Erythroblast (primary cell): ENCODE measurements at places on chromosomes 11 and 22.

DNA sequence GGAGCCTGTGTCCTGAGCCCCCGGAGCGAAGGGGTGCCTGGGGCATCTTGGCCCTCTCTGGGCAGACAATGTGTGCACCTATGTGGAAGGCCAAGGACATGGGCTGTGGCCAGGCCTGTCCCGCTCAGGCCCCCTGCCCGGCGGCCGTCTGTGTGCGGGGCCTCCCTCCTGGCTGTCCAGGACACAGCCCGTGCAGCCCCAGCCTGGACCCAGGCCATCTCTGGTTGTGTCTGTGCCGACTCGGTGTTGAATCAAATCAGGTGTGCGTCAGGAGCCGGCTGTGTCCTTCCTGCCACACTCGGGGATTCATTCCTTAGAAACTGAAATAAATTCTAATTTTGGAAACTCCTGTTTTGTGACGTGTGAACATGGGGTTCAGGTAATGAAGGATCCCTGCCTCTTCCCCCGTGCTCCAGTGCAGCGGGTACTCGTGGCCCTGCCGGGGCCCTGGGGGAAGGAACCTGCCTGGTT lies 1.5 kb upstream of the SELENOO start:
- no peak for DNase-seq

GRCh38 chr11:1197431-1197885 lies 25.4 kb upstream of the MUC5B start:
- DNase-seq = no peak

DNA sequence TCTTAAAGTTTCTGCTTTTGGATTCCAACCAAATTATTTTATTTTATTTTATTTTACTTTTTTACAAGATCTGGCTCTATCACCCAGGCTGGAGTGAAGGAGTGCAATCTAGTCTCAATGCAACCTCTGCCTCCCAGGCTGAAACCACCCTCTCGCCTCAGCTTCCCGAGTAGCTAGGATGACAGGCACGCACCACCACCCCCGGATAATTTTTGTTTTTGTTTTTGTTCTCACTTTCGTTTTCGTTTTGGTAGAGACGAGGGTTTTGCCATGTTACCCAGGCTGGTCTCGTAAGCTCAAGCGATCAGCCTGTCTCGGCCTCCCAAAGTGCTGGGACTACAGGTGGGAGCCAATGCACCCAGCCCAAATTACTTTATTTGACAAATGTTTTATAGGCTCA lies 219.8 kb downstream of the ETS1 start:
- no peak for DNase-seq

DNA sequence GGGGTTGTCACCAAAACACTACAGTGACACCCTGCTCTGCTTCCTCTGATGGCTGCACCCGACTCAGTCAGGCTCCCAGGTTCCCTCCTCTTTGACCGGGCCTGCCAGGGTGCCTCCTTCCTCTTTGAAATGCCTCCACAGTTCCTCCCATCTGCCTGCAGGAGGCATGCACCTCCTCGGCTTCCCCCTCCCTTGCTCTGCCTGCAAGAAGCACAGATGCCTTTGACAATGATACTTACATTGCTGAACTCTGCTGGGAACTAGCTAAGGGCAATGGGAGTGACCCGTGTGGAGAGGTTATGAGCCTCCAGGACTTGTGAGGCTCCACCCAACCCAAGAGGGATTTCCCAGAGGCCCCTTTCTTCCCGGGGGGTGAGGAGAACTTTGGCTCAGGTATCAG lies 674.1 kb downstream of the OPCML start:
- DNase-seq = no peak

DNA sequence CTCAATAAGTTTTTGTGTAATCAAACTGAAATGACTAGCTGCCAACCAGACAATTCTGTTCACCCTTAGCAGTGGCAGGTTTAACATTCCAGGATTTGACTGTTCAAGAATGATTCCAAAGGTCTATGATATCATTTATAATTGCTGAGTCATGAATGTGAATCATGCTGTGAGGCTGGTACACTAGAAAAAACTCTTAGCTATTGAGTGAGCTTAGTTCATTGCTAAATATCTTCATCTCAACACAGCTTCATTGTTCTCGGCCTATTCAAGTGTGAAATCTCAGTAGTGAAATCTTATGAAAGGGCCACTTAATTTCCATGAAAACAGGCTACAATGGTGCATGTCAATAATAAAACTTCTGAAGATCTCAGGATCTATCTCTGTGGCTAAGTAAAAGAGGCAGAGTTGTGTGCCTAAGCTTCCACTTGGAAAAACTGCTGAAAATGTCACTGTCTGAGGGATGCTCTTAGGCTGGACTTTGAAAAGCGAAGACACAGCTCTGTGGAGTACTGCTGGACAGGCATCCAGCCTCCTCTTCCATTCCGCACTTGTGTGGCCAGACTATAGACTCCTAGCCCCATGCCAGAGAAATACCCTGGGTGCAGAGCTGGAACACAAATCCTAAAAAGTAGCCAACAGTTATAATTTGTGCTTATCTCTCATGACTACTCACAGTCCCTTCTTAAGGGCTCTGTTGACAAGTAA lies 12.8 kb downstream of the AQP11 start:
- DNase-seq = peak; percentile 24

- DNase-seq = peak; percentile 9
Measured at GRCh38 chr11:19827399-19828135, 114.9 kb downstream of the NAV2 start.

DNA sequence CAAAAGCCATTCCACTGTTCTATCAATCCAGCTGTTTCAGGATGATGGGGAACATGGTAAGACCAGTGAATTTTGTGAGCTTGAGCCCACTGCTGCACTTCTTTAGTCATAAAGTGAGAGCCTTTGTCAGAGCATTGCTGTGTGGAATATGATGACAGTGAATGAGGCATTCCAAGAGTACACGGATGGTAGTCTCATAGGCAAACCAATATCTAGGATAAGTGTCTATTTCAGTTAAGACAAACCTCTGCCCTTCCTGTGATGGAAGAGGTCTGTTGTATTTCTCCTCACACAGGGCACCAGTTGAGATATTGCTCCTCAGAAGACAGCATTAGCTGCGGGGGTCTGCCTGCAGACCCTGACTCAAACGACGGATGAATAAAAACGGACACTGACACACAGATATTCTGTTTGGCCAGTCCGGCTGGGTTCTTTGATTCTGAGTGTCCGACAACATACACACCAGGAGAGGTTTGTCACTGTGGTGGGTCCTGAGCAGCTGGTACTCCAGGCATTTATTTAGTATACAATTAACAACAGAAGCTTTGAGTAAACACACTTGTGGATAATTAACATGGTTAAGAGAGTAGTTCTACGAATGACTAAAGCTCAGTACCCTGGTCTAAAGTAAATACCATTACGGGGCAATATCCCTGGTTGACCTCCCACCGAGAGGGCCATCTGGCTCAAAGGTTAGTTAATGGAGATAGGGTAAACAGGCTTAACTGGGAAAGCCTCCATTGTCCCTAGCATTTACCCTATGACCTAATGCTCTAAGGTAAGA lies 121.7 kb downstream of the ZNF280B start:
- DNase-seq = no peak

DNA sequence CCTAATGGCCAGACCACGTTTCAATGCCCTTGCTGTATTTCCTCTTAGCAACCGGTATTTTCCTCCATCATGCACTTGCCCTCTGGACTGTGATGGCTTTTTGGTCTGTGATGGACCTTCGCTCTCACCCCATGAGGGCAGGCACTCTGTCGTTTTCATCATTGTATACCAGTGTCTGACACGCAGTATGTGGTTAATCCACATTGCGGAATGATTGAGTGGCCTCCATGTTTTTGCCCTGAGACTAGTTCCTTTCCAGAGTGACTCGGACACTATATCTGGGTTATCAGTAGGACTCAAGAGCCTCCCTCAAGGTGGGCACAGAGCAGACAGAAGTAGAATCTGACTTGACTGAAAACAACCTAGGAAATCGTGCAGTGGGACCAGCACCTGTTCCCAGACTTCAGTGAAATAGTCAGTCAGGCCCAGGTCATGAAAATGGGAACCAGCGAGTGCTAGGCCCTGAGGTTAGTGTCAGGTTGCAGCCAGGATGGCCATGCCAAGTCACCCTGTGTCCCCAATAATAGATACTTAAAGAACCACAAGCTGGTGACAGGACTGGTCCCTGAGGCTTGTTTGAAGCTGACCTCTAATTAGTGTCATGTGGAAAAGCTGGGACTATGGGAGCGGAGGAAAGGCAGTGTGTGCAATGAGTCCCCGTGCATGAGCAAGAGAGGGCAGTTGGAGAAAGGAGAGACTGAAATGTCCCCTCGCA lies 464.7 kb downstream of the INSC start:
- DNase-seq = no peak

DNA sequence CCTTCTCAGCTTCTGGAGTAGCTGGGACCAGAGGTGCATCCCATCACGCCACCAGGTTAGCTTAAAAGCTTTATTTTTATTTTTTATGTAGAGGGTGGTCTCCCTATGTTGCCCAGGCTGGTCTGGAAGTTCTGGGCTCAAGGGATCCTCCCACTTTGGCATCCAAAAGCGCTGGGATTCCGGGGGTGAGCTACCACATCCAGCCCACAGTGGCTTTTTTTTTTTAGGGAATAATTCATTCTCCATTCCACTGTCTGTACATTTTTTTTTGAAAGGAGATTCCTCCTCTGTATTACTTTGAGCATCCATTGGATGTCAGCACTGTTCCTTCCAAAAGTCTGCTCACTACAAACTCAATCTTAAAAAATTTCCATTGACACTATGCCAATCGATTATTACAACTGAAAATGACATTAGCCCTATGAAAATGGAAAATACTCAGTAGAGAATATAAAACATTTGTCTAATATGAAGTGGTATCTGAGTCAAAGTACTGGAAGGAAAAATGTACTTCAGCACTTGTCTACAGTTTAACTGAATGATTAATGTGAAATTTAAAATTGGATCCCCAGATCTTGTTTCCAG lies 1.3 kb upstream of the LPXN start:
- DNase-seq = peak; percentile 60

GRCh38 chr22:22318723-22319465 lies 74.3 kb downstream of the VPREB1 start:
- DNase-seq = no peak

- DNase-seq = no peak
Measured at GRCh38 chr11:117064275-117064674, 34.0 kb downstream of the SIK3 start.

- peak; percentile 28 for DNase-seq
Measured at GRCh38 chr22:24134090-24134846, 47.0 kb upstream of the SUSD2 start.

DNA sequence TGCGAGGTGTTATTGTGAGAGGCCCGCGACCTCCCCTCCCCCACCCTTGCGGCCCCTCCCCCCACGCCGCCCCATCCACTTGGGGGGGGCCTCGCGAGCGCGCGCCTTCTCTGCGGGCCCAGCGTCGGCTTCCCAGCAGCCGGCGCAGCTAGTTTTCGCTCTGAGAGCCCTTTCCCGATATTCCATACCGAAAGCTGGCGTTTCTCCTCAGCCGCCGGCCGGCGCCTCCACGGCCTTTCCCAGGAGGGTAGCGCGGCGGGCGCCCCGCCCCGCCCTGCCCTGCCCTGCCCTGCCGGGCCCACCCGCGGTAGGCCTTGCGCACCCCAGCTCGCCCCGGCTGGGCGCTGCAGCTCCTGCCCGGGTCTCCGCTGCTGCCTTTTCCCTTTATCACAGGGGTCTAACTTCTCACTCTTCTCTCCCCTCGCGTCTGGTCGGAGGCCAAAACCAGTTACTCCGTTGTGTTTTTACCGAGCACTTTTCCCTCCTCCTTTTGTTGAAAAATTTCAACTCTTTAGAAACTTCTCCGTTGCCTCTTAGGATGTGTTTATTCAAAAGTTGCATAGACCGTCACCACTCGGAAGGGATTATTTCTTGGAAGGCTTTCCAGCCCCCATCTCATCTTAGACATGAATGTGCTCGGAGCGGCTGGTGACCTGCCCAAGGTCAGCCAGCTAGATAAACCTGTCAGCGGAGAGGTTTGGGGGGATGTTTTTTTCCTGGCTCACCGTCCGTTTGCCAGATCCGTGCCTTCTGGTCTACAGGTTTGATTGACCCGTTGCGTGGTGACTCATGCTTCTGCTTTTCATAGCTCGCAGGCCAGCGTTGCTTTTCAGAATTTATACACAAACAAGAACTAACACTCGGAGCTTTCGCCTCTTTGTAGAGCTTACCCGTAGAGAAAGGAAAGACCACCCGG lies 648 bp downstream of the PAFAH1B2 start:
- peak; percentile 77 for DNase-seq

- DNase-seq = no peak
Measured at GRCh38 chr11:83574519-83574918, 288.4 kb upstream of the CCDC90B start.

GRCh38 chr11:21289686-21290085 lies 620.3 kb downstream of the NELL1 start:
- DNase-seq = no peak

GRCh38 chr22:47624252-47625012 lies 862.0 kb downstream of the TBC1D22A start:
- DNase-seq = no peak

- DNase-seq = no peak
Measured at GRCh38 chr22:50048061-50048765, 9.9 kb downstream of the TTLL8 start.

DNA sequence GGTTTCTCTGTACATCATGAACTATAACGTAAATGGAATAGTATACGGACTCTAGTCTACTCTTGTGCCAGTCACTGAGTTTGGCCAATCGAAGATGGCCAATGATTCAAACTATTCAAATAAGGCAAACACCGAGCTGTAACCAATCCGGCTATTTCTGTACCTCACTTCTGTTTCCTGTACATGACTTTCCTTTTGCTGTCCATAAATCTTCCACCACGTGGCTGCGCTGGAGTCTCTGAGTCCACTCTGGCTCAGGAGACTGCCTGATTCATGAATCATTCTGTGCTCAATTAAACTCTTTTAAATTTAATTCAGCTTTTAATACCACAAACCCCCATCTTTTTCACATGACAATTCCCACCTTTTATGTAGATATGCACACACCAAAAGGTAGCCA lies 1.5 kb upstream of the JAML start:
- no peak for DNase-seq

GRCh38 chr11:131841925-131842635 lies 471.7 kb downstream of the NTM start:
- DNase-seq = no peak

DNA sequence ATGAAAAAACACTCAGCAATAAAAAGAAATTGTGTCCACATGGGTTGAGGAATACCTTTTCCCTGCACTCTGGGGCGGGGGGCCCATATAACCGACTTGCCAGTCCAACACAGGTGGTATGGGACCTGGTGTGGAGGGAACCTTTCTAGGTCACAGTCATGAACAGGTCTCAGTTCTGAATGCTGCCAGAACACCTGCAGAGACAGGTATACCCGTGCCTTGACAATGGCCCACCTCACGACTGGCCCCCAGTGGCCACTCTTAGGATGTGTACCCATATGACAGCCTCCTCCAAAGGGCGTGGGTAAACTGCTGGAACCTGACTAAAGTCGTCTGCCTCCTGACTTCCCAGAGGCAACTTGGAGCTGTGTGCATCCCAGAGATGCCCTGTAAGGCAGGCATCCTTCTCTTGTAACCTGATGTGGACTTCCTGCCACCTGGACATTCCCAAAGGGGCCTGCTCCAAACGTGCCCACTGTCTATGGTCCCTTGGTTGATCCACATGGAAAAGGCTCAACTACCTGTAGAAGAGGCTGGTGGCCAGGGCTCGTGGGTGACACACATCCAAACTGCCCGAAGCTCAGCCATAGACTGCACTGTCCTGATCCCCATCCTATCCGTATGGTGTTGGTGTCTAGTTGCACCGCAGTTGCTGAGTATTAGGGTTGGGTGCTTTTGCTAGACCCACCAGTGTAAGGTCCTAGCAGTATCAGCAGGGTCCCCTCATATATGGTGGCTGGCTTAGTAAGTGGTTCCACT lies 859.3 kb downstream of the BRD1 start:
- peak; percentile 2 for DNase-seq
